HepG2 (cell line): ENCODE measurements at places on chromosomes 2 and 18. TPM values are rescaled to one million over a fixed set of nuclear protein-coding genes. Genes with fewer than 3 reads are reported as not detected.

GRCh38 chr18:49959176-49959575 is 145.8 kb upstream of the ACAA2 start:
- no peak for DNase-seq

DNA sequence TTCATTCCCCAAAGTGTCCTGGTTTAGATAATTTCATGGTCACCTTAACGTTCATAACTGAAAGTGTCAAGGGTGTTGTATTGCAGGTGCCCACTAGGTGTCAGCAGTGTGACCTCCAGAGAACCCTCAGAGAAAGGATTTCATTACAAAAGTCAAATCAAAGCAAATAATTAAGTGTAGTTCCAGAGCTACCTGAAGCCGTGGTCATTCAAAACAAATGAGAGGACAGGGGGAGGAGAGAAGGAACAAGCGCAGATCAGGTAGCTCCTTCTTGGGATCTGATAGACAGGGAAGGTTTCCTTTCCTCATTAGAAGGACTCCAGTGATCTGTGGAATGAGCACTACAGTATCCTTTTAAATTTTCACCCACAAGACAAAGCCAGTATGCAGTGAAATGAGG is at the start of gene SLC9A4:
Gene SLC9A4 (plus strand): TSS at position 207 of the 400 bp plus-strand sequence. CDS start 534 bp downstream, outside the sequence.
- DNase-seq, result peak; percentile 52

GRCh38 chr2:120844070-120844738 is 108.5 kb downstream of the GLI2 start:
- DNase-seq, result no peak

GRCh38 chr2:9639000-9639602 is 8.3 kb upstream of the YWHAQ start:
- DNase-seq, result no peak

GRCh38 chr18:24460388-24460787 is at the start of gene HRH4:
Gene HRH4 (plus strand): TSS chr18:24460637. CDS start chr18:24460729, 92 bp downstream.
- no peak for DNase-seq

GRCh38 chr2:67378555-67378954 is 18.6 kb upstream of the ETAA1 start:
- DNase-seq, result no peak

- DNase-seq, result no peak
Observed at GRCh38 chr18:79760348-79760747, 37.4 kb upstream of the KCNG2 start.

DNA sequence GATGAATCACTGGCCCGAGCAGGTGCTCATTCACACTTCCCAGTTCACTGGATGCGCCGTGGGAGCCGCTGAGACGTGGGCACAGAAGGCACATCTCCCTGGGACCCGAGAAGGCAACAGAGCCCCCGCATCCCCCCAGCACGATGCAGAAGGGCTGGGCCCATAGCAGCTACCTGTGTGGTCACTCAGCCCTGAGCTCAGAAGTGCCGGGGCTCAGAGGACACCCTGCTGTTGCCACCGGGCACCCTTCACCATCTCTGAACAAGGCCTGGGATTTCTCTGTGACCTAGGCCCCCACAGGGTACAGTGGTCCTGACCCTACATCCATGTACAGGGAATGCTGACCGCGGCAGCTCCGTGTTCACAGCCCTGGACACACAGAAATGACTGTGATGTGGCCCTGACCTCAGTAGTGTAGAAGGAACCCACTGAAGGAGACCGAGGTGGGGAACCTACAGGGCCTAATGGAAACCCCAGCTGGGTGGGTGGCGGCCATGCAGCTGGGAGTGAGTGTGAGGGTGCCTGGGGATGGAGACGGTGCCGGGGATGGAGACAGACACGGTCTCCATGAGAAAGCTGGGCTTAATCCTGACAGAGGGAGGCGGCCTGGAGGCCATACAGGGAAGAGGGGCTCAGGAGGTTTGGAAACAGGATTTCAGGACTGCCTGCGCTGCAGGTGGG is 111.9 kb upstream of the OTOS start:
- DNase-seq, result no peak

GRCh38 chr2:230602562-230603230 is 109.9 kb upstream of the CAB39 start:
- DNase-seq, result no peak

- no peak for DNase-seq
Observed at GRCh38 chr2:14199040-14199439, 433.5 kb upstream of the LRATD1 start.

DNA sequence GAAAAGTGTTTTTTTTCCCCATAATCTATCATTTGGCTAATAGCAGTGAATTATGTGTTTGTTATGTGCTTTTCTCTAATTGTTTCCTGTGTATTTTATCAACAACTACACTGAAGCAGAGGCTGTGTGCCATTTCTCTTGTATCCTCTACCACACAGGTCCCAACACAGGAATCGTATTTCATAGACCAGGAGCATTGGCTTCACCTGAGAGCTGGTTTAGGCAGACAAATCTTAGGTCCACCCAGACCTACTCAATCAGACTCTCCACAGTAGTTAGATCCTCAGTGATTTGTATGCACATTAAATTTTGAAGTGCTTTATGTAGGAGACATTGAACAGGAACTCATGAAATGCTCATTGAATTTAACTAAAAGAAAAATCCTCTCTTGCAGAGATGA is 109.2 kb downstream of the FSHR start:
- DNase-seq, result no peak

DNA sequence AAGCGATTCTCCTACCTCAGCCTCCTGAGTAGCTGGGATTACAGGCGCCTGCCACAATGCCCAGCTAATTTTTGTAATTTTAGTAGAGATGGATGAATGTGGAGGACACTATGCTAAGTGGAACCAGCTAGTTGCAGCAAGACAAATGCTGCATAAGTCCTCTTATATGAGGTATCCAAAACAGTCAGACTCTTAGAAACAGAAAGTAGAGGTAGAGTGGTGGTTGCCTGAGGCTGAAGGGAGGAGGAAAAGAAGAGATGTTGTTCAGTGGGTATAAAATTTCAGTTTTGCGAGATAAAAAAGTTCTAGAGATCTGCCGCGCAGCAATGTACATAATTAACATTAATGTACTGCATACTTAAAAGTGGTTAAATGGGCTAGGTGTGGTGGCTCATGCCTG is 145.3 kb upstream of the SPRED2 start:
- DNase-seq, result no peak

DNA sequence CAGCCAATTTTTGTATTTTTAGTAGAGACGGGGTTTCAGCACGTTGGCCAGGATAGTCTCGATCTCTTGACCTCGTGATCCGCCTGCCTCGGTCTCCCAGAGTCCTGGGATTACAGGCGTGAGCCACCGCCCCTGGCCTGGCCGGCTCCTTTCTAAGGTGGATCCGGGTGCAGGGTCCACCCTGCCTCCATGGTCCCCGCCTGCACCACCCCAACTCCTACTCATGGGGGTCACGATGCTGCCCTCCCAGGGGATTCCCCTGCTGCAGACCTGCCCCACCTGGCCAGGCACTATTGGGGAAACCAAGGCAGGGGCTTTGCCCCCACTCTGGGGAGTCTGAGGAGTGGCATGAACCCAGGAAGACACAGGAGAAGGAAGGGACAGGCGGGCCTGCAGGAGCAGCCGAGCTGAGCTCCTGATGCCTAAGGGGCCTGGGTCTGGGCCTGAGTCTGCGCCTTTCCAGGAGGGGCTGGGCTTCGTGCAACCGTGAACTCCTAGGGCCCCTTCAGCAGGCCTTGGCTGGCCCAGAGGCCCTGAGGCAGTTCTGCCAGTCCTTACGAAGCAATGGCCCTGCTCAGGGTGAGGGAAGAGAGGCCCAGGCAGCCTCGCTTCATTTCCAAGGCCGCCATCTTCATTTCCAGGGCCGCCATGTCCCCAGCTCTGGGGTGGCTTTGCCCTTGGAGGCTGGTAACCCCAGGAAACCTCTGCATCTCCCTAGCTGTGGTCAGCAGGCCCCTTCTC is 67.2 kb upstream of the SMAD7 start:
- DNase-seq, result no peak

- DNase-seq, result no peak
Observed at GRCh38 chr2:207506426-207506825, 23.3 kb upstream of the CREB1 start.

GRCh38 chr2:130878933-130879332 is 42.2 kb downstream of the ARHGEF4 start:
- no peak for DNase-seq

- no peak for DNase-seq
Observed at GRCh38 chr18:5490753-5491480, 52.9 kb downstream of the EPB41L3 start.

DNA sequence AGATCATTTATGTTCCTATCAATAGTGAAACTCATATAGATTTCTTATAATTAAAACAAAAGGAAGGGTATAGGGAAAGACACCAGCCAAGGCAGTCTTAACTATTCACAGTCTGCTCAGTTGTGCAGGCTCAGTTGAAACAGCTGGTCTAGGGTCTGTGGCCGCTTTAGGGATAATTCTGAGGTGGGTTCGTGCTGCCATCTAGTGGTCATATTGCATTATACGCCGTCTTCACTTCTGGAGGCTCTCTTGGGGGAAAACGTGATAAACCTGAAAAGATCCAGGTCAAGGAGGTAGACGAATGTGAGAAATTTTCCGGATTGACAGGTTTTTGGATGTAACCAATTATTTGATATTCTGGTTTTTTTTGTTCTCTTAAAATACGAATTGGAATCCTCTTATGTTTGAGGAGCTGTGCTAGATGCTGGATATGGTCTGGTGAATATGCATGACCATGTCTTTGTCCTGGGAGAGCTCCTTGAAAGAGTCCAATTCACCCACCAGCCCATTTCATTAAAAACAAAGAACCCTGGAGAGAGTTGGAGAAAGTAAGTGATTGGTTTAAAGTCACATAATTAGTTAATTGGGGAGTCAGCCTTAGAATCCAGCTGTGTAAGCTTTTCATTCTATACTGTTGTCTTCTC is 492.4 kb downstream of the PLCL1 start:
- peak; percentile 59 for DNase-seq

DNA sequence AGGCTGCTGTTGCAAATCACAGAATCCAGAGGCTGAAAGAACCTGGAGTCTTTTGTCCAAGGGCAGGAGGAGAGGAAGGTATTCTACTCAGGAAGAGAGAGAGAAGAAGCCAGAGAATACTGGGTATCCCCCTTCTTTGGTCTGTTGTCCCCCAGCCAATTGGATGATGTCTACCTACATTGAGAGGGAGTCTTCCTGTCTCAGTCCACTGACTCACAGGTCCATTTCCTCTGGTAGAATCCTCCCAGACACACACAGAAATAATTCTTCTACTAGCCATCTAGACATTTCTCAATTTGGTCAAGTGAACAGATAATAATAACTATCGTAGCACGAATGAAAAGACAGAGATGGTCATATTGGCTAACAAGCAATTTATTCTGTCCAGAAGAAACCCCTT is 416.4 kb upstream of the UBE2E3 start:
- DNase-seq, result no peak

GRCh38 chr18:58175122-58175785 is 131.2 kb downstream of the NEDD4L start:
- no peak for DNase-seq

GRCh38 chr2:183497861-183498260 is 373.6 kb downstream of the NUP35 start:
- no peak for DNase-seq

GRCh38 chr18:63162271-63163014 is 157.1 kb downstream of the BCL2 start:
- DNase-seq, result no peak

DNA sequence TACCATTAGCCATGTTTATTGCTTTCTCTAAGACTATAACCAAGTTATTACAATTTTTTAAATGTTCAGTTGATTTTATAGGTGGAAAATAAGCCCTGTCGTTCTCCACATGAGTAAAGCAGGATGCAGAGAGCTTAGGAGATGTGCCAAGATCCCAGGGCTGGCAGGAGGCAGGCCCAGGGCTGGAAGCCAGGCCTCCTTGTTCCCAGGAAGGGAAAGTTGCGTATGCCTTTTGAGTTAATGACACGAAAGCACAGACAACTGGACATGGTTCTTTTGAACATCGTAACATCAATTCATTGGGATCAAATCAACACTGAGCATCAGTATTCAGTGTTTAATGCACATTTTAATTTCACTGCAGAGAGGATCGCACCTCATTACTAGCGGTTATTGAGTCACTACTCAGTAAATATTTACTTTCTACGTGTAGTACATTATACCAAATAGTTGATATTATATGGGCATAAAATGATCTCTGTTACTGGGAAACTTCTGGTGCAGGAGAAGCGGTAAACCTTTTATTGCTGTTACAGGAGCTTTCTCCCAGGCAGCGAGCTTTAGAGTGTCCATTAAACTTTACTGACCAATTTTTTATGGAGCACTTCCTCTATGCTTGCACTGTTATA is 60.0 kb downstream of the RNF144A start:
- no peak for DNase-seq

- no peak for DNase-seq
Observed at GRCh38 chr2:223068071-223068470, 16.1 kb downstream of the KCNE4 start.

DNA sequence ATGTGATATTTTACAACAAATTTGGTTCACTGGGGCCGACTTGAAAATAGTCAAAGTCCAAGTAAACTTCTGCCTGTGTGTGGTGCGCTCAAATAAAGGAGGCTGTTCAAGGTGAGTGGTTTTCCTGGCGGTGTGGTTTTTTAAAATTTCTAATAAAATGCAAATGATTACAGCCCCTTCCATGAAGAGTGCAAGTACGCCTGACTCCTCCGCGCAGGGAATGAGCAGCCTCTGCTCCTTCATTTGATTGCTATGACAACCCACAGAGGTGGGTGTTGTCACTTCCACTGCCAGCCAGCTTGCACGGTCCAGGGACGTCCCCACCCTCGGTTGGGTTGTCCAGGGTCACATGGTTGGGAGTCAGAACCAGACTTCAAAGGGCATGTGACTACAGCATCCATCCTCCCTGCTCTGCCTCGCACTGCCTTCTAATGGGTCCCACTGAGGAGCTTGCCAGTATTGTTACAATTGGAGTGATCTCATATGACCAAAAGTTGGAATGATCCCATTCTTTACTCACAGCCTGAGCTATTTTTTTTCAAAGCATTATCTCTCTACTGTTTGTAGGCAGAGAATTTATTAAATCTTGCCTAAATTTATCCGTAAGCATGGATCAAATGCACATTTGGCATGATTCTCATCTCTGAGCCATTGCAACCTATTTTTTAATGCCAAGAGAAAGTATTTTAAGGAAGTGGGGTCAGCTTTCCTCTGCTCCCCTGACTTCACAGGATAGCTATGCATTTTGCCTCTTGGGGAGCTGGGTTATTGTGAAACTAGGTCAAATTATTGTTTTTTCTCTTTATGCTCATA is 121.3 kb downstream of the AGAP1 start:
- peak; percentile 53 for DNase-seq

The KRTCAP3 gene
- 4.5 and 5.6 TPM in 2 replicates for polyA plus RNA-seq

The GALNT13 gene
- 1.3 TPM in 2 replicates for polyA plus RNA-seq

The RGPD4 gene
- not detected in 2 replicates for polyA plus RNA-seq

The SPHKAP gene
- polyA plus RNA-seq, result not detected in 2 replicates

The EGR4 gene
- polyA plus RNA-seq, result not detected in 2 replicates

The RESP18 gene
- not detected in 2 replicates for polyA plus RNA-seq

The PRKCE gene
- 1.0 and 1.6 TPM in 2 replicates for polyA plus RNA-seq

The DHRS9 gene
- polyA plus RNA-seq, result not detected in 2 replicates

The C1QL2 gene
- not detected in 2 replicates for polyA plus RNA-seq
